ENCODE measurements at places on chromosomes 7 and 10.

DNA sequence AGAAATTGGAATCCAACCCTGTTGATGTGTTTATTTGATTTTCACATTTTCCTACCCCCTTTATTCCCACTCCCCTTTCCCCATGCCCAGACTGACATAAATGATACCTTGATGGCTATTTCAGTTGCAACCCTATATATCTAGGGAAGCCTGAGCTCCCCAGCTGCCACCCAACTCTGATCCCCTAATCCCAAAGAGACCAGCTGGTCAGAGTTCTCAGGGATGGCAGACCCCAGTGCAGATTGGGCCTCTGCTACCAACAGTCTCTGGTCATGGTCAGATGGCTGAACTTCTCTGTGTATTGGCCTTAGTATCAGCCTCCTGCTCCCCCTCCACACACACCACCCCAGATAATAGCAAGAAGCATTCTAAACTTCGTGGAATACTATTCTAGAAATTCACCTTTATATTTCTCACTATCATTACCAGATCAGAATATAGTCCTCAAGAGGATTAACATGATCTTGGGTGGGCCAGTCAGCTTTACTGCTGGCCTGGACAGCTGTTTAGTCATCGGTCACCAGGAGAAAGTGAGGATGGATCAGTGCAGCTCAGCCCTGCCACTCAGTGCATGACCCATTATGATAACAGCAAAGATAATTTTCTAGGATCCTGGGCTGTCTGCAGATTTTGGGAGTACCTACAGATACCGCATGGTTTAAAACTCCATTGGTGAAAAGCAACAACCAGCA lies 24.5 kb upstream of the BTRC start:
- no peak for DNase-seq

DNA sequence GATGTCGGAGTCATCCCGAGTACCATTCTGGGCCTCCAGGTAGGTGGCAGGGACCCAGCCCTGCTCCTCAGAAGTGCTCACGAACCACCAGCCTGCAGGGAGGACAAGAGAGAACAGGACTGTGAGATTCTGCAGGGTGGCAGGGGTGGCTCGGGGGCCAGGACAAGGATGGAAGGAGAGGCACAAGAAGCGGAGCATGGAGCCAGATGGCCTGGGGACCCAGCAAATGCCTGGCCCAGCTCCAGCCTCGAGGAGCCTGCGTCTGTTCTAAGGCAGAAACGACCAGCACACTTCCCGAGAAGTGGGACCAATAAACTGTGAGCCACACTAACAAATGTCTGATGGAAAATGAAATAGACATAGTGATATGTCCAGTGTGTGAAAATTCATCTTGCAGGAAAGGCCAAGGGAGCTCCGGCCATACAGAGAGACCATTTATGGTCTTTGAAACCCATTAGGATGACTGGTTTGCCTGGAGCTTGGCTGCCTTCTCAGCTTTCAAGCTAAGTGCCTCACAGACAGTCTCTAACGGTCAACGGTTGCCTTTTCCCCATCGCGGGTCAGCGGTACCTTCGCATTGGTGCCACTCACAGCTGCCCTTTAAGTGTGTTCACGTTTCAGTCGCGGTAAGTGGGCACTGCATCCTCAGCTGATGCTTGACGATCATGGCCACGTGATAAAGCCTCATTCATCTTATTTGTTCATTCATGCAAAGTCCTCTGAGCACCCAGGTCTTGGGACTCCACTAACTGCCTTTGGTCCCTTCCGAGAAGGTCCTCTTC lies 133.8 kb downstream of the NEURL1 start:
- no peak for DNase-seq

- DNase-seq: no peak
Observed at GRCh38 chr7:112634107-112634506, 153.3 kb downstream of the LSMEM1 start.

GRCh38 chr7:80619741-80620140 lies 18.7 kb upstream of the CD36 start:
- DNase-seq: no peak

GRCh38 chr10:22483132-22483531 lies 137.8 kb downstream of the SPAG6 start:
- no peak for DNase-seq

DNA sequence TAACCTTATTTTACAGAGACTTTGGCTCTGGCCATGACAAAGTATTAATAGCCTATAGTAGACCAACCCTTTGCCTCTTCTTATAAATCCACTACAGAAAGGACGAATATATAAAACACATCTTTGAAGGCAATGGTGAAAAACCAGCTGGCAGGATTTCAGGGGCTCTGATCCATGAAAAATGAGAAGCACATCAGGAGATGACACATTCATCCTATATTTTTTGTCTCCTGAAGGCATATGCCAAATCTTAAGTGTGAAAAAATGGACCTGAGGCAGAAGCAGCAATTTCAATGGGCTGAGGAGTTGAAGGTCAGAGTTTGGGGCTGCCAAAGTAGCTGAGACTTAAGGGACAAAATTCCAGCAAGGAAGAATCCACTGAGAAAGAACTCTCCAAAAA lies 14.4 kb downstream of the RNF216 start:
- no peak for DNase-seq

- no peak for DNase-seq
Observed at GRCh38 chr7:122577449-122578003, 121.4 kb downstream of the RNF133 start.

- DNase-seq: no peak
Observed at GRCh38 chr10:336247-336646, 201.0 kb downstream of the ZMYND11 start.

- no peak for DNase-seq
Observed at GRCh38 chr7:75534727-75535307, 42.7 kb downstream of the SPDYE5 start.

DNA sequence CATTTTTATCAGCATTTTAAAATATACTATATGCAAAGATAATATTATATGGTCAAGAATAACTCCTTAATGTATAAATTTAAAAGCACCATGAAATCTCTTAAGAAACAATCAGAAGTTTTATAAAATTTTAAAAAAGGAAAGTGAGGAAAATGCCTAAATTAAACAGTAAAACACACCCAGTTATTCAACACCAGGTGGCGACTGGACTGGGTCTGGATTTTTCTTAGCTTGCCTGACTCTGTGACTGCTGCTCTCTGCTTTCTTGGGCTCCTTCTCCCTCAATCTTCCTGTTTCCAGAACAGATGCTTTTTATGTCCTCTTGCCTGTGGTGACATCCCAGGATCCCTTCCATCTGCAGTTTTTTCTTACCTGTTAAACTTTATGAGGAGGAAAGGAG lies 200.3 kb downstream of the BICC1 start:
- DNase-seq: no peak

DNA sequence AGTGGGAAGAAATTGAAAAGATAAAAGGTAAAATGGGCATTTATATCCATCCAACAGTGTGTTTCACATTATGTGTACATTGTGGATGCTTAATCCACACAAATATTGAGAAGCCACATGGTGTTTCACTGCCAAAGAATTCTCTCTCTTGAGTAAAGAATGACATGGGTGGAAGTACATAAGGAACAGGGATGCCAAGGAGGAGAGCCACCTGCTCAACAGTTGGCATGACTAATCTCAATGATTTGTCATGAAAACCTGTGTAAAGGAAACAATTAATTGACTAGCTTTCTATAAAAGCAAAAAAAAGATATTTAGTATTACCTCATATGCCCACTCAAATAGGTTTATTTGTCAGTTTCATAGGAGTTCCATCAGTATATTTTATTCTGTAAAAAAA lies 43.1 kb downstream of the MAGI2 start:
- no peak for DNase-seq

DNA sequence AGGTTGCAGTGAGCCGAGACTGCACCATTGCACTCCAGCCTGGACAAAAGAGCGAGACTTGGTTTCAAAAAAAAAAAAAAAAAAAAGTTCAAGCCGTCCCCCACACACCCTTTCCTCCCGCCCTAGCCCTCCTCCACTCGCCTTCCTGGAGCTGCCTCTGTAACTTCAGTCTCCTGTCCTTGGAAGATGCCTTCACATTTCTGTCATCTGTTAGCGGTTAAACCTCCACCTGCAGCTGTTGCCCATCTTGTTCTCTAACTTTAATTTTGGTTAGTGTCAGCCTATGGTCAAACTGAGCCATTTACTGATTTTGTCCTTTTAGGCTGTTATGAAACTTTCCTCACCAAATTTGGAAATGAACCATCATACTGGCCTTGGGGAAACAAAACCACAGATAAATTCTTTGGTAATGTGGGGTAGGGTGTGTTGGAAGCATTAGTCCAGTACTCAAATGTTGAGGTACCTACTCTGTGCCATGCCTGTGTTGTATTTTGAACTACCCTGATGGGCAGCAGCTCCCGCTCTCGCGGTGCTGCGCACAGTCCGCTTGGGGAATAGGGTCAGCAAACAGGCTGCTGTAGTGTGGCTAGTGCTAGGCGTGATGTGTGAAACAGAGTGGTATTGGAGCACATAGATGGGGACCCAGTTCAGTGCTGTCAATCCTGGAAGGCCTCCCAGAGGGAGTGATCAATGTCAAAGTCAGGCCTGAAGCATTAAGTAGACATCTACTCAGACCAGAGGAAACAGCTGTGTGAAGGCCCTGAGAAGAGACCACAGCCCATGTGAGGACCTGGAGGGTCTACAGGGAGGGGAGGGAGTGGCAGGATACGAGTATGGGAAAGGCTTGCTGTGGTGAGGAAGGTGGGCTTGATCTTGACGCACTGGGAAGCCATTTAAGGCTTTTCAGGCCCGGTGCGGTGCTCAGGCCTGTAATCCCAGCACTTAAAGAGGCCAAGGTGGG lies 26.9 kb downstream of the SFXN4 start:
- no peak for DNase-seq

DNA sequence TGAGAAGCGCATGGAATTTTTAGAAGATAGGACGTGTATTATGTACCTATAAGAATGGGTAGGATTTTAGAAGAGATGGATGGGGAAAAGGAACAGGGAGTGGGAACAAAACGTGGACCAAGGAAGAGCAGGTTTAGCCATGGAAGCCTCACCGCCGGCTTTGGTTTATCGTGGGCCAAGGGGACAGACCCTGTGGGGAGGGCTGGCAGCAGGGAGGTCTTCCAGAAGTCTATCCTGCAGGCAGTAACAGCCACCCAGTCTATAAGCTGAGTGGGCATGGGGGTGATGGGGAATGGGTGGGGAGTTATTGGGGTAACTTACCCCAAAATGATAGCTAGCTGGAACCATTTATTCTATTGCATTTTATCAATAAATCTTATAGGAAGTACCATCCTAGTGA lies 44.9 kb downstream of the IKZF1 start:
- no peak for DNase-seq

GRCh38 chr10:14162629-14163344 lies 167.9 kb downstream of the FRMD4A start:
- no peak for DNase-seq

DNA sequence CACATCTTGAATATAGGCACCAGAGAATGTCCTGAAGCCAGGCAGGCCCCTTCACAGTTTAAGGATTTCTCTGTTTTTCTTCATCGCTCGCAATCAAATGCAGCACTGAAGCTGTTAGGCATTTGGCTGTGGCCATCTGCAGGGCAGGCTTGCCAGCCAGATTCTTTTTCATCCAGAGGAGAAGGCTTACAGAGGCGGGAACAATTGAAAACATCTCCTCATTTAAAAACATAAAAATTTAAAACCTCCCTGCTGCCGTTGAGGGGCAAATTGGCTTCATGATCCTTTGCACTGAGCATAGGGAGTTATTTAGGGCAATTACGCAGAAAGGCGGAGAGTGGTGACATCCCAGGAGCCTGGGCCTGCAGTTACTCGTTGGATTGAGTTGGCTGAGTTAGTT lies 500.0 kb downstream of the TYW1 start:
- DNase-seq: no peak

DNA sequence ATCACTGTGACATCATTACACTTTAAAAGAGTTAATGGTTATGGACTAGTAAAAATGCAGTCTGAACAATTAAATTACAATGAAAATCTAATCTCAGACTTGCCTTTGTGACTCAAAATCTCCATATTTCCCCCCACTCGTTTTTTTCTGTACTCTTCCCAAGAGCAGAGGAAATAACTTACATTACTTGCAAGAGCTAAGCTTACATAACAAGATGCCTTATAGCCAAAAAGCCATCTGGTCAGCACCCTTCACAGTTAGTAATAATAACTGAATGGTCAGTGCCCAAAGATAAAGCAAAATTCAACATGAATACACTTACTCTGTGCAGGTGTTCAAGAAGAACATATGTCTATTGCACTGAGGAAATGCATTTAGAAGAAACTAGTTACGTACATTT lies 1381.5 kb upstream of the CELF2 start:
- DNase-seq: no peak

- DNase-seq: peak; percentile 47
Observed at GRCh38 chr10:34906067-34906965, 91.2 kb upstream of the PARD3 start.

DNA sequence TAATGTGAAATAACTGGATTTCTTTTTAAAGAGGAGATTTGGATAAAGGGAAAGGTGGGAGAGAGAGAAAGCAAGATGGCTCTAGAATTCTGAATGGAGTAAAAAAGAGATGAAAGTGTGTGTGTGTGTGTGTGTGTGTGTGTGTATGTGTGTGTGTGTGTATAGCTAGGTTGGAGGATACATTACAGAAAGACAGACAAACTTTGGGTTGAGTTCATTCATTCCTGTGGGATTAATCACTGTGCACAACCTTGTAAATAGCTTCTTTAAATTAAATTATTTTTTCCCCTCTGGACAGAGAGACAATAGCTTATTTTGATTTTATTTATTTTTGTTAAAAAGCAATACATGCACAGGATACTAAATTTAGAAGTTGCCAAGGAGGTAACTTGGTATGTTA lies 7.5 kb downstream of the ASB4 start:
- DNase-seq: no peak

DNA sequence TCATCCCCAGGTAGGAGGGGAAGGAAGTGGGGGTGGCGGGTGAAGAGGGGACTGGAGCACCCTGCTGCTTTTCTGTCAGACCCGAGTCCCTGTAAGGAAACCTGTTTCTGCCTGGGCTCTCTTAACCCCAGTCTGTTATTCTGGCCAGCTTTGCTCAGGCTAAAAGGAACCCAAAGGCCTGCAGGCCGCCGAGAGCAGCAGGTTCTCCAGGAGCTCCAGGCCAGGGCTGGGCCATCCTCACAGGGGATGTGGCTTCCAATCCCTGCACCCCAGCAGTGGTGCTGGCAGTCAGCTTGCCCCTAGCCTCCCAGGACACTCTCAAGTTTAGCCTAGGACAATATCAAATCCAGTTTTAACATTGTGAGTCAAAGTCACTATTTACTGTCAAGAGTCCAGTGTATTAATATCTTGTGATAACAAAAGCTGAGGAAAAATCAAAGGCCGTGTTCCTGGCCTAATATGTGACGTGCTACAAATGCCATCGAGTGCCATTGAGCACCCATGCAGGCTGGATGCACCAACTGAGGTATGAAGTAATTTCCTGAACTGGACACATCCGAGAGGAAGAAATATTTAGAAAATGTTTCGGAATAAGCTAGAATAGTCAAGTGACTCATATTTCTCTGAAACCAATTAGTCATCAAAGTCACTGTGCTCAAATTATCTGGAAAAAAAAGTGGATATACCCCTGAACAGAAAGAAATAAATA lies 7.0 kb downstream of the PKD1L1 start:
- DNase-seq: peak; percentile 86

DNA sequence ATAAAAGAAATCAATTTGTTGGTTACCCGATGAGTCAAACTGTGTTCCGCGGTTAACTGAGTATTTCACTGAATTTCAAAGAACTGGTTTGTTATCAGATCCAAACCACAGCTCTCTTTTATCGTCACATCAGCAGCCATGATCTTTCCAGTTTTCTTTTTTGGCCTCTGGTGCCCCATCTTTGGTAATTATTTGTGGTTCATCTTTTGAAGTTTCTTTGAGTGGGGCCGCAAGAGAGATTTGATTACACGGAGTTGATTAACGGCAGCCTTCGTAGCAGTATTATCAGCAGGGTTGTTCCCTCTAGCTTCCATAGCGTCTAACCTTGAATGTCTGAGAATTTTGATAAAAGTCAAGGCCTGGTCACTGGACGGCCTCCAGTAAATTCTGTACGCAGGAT lies 154.9 kb upstream of the TNRC18 start:
- no peak for DNase-seq

Measured in aorta (tissue), 5 donors.